ENCODE measurements at places on chromosomes 4 and X.

GRCh38 chrX:50927127-50927526, 16.6 kb downstream of the BMP15 start:
- no peak for DNase-seq

GRCh38 chr4:30450474-30450873, 269.7 kb upstream of the PCDH7 start:
- DNase-seq: no peak

GRCh38 chrX:11347300-11347699, 54.1 kb downstream of the AMELX start:
- no peak for DNase-seq

DNA sequence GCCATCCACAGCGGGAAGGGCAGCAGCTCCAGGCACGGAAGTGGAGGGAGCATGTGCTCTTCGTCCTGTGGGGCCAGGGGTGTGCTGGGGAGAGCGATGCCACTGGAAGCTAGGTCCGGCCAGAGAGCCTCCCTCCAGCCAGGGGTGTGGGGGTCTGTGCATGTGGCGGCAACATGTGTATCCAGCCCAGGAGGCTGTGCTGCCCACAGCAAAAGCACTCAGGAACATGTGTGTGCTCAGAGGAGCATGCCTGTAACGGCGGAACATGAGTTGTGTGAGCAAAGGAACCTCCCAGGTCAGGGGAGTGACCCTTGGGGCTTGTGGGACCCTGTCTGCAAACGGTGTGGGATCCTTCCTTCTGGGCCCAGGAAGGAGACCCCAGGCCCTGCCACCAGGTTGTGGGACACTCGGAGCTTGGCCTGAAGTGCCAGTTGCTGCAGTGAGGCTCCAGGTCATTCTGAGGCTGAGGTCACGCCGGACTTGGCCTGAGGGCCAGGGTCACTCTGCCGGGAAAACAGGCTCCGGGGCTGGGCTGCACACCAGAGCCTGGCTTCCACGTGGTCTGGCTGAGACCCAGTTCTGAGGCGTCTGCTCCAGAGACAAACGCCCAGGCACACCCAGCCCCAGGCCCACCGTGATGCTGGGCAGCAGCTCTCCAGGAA, 37.2 kb downstream of the CPLX1 start:
- DNase-seq: no peak

DNA sequence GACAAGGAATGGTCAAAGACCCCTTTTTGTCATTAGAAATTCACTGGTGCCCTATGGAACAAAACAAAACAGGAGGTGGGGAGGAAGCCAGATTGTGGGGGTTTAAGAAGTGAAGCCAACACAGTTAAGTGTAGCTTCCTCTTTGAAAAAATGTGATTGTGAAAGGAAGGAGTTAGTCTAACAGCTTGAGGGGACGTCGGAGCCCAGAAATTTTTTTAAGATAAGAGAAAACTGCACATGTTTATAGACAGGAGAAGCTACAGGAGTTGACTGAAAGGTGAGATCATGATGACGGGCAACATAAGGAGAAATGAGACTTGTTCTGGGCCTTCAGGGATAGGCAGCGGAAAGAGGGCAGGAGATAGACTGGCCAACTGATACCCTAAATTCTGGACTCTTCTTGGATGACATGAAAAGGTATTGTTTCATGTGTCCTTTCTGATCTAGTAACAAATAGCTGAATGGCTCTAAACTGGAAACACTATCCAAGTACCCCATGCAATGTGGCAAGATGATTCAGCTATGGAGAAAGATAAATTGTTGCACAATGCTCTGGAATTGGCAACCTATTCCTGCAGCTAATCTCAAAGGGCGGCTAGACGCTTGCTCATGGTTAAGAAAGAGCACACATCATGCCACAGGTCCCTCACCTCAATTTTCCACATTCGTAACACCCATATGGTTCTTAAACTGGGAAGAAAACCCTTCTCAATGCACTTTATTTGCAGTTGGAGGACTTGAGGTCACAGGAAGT, 3.7 kb upstream of the HDAC8 start:
- DNase-seq: no peak
